ENCODE measurements at places on chromosomes 16 and 17. TPM values are rescaled to one million over a fixed set of nuclear protein-coding genes. Genes with fewer than 3 reads are reported as not detected.

Gene KRTAP3-1
- total RNA-seq = not detected

Gene PIRT
- not detected for total RNA-seq

Gene UTP4
- 47.4 TPM for total RNA-seq

Gene KRTAP4-9
- not detected for total RNA-seq

Gene PARD6A
- total RNA-seq = 1.6 TPM

Gene VTN
- 1.0 TPM for total RNA-seq

Gene CTRL
- total RNA-seq = 2.1 TPM

Gene GNAO1
- total RNA-seq = 23.8 TPM

Gene PPP1R27
- total RNA-seq = not detected

Gene C1QBP
- 143 TPM for total RNA-seq

Gene AHSP
- not detected for total RNA-seq

Gene PLEKHM1
- 66.9 TPM for total RNA-seq

Gene KRT222
- 3.6 TPM for total RNA-seq

Gene KRT33B
- total RNA-seq = not detected

Gene TBC1D3E
- not detected for total RNA-seq
